Tongue (tissue), 3 donors: ENCODE measurements at places on chromosomes 4 and X. TPM values are rescaled to one million over a fixed set of nuclear protein-coding genes. Genes with fewer than 3 reads are reported as not detected.

The PAGE2 gene
- total RNA-seq = not detected

The LUZP4 gene
- total RNA-seq = not detected

The SYN1 gene
- 0.41 TPM for total RNA-seq

The TCEAL3 gene
- total RNA-seq = 5.8 TPM

DNA sequence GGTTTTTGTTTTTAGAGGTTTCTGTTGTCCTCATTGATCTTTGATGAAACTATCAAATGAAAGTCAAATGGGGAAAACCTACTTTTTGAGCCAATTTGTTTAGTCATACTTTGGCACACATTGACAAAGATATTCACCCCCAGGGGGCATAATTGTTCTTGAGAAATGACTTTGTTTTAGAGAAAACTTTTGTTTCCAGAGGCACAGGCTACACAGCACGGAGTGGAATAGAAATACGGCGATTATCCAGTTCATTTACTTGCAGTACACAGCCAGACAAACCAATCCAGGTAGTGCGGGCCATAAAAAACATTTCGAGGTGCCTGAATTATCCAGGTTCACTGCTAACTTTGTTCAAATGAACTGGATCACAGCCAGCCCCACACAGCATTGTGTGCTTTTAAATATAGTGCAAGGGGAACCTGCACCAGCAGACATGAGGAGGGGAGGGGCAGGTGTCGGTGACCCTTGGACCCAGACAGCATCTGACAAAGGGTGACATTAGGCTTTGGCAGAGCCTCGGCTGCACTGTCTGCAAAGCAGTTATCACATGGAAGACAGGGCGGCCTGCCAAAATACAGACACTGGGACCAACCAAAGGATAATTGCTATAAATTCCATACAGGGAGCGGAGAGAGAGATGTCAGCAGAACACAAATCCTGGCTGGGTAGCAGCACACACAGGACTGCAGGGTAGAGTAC lies 179.6 kb upstream of the NOCT start:
- DNase-seq = peak; percentile 24

DNA sequence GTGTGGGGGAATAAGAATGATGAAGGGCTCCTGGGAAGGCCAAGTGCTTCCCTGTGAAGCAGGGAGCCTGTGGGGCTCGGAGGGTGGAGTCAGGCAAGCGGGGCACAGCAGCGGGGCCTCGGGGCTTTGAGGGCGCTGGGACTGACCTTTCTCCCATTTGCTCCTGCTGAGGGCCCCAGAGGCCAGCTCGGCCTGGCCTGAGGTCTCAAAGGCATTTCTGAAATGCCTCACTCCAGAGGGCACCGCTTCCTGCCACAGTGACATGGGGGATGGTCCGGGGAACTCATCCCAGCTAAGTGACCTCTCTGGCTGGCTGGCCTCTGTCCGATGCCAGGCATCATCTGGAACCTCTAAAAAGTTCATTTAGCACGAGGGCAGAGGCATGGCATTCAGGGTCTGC lies 98.8 kb upstream of the STX18 start:
- DNase-seq = no peak

DNA sequence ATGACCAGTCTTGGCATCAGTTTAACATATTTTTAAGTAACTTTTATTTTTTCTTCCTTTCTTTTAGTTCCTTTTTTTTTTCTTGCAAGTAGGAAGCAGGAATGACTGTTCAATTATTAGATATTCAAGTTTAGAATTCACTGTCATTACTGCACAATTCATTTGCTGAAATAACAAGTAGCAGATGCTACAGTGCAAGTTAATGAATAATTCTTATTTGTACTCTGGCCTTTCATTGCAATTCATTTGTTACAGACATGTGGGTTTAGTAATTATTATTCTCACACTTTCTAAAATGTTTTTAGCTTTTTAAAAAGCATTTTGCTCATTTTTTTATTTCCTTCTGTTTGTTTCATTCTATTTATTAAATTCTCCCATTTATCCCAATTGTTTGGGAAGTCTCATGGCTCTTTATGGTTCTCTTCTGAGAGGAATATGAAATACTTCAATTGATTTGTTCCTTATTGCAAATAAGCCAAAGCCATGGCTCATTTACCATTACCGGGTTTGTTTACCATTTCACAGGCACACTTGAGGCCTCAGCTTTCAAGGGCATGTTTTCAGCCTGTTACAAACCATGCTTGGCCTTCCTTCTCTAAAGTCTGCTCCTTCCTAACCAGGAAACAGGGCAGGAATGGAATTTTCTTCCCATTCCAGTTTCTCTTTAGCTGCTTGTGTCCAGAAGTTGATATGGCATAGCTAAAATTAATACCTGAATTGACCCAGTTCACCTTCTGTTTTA lies 4.6 kb upstream of the DCAF4L1 start:
- no peak for DNase-seq

DNA sequence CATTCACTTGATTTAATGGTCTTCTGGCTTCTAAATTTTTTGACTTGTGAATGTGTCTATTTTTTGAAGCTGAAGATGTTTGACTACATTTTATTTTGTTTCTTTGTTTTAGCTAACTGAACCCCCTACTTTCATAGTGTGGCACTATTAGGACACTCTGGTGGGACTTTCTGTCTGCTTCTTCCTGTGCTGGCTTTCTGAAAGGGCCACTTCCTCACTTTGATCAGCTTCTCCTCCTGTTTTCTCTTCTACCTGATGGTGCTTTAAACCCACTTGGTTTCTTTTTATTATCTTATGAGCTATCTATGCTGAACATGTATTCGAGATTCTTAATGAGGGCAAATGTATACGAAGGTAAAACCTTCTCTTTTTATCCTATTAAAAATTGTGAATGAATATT lies 186.1 kb upstream of the CASK start:
- DNase-seq = no peak

DNA sequence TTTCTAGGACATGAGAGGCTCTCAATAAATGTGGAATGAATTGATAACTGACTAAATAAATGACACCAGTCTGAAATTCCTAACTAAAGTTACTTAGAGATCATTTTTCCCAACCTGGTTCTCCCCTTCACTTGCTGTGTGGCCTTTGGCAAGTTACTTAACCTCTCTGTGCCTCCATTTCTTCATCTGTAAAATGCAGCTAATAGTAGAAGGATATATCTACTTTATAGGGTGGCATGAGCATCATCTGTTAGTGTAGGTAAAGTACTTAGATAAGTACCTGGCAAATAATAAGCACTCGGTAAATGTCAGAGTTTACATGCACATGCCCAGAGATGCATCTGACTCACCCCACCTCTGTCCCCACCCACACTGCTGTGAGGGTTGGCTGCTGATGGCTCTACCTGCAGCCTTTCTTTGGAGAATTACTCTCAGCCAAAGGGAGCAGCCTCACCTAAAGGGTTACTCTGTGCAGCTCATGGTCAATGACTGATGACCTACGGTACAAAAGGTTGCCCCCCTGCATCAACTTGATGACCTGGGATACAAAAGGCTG lies 139.3 kb downstream of the CHIC2 start:
- DNase-seq = no peak

DNA sequence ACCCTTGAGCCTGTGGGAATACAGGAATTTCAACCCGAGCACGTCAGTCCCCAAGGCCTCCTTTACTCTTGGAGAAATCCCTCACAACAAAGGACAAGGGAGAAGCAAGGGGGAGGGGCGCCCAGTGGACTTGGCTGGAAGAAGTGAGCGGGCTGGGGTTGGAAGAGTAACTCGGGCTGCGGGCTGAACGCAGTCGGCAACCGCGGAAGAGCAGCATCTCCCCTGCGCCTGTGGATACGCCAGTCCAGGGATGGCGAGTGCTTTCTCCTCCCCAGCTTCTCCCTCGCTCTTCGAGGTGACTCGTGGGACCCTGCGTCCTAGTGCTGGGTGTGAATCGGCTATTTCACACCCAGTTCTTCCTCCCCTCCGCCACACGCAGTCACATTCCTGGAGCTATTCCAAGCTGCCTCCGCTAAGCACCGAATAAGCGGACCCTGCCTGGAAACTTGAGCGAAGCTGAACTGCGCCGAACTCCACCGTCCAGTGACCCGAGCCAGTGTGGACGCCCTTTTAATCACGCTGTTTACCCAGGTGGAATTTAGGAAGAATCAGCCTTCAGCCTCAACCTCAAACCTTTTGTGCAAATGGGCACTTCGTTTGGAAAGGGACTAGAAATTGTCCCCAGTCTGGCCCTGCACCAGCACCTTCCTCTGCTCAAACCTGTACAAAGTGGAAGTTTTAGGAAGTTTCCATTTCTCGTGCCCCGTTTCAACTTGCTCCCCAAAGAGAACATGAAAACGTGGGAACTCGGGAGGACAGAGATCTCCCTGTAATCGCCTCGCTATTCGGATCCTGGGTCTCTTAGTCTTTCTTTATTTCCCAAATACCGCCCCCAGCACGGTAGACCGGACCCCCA lies 64.3 kb upstream of the WDR17 start:
- peak; percentile 49 for DNase-seq

- DNase-seq = no peak
Observed at GRCh38 chr4:7435471-7436061, 836 bp upstream of the PSAPL1 start.

DNA sequence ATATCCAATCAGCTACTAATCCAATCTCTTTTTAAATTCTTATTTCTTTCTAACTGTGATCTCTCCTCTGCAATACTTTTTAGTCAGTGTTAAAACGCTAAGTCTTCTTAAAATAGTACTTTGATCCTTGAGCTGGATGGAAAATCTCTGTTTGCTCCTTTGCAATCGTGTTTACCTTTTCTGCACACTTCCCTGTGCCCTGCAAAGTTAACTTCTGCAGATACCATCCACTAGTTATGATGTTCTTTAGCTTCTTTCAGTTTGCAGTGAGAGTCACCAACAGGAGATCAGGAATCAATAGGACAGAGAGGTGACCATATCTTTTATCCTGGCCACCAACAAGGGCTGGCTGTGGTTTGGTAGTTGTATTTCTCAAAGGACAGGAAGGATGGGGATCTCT lies 391.5 kb downstream of the GASK1B start:
- DNase-seq = no peak

DNA sequence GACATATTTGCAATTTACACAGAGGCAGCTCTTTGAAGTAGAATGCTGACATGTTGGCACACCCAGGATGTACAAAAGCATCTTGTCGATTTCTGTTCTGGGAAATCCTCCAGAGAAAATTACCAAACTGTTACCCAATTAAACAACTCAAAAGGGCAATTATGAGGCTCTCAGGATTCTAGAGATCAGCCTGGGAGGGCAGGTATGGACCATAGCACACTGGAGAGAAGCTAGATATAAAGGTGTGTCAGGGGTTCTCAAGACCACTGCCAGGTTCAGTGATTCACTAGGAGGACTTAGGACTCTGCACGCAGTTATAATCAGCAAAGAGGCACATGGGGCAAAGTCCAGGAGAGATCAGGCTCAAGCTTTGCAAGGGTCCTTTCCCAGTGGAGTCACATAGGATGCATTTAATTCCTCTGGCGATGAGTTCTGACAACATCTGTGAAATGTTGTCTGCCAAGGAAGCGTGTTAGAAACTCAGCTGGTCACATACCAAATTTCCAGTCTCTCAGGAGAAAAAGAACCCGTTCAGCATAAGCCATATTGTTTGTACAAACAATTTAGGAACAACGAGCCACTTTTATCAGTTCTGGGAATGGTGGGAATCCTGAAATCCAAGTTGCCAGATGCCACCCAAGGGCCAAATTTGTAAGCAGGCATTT lies 100.8 kb downstream of the SYTL5 start:
- peak; percentile 26 for DNase-seq

GRCh38 chr4:876780-877179 lies 50.9 kb upstream of the CPLX1 start:
- DNase-seq = no peak

- peak; percentile 26 for DNase-seq
Observed at GRCh38 chr4:39037941-39038340, 5.7 kb upstream of the TMEM156 start.

- no peak for DNase-seq
Observed at GRCh38 chrX:118420462-118420861, 74.6 kb downstream of the WDR44 start.

DNA sequence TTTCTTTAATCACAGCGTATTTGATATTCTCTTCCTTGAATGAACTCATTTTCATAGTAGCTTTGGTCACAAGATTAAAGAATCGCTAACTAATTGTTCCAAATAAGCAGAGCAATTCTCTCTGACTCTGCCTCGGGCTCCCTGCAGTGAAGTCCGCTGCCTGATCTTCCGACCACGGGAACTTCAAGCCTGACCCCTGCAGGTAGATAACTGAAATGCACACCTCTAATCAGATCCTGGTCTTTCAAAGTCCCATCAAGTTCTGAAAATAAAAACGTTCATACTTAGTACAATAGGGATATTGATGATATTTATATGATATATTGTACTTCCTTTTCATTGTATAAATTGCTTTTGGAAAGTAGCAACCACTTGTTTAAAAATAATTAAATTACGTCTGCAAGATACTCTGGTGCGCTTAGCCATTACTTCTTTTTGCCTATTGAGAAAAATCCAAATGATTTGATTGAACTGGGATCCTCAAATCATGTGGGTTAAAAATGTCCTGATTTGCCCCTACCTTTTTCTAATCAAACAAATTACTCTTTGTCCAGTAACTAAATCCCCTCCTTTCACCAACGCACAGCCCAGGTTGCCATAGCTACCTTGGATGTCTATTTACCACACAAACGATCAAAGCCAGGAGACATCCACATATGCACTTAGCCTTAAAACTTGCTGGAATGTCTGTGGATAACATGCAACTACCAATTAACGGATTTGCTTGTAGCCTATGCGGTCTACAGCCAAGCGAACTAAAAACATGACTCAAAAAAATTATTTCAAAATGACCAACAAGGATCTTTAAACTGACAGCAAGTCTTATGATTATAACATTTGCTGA lies 4.2 kb downstream of the MID1 start:
- DNase-seq = peak; percentile 77

GRCh38 chr4:108311313-108311712 lies 142.6 kb upstream of the LEF1 start:
- DNase-seq = no peak

DNA sequence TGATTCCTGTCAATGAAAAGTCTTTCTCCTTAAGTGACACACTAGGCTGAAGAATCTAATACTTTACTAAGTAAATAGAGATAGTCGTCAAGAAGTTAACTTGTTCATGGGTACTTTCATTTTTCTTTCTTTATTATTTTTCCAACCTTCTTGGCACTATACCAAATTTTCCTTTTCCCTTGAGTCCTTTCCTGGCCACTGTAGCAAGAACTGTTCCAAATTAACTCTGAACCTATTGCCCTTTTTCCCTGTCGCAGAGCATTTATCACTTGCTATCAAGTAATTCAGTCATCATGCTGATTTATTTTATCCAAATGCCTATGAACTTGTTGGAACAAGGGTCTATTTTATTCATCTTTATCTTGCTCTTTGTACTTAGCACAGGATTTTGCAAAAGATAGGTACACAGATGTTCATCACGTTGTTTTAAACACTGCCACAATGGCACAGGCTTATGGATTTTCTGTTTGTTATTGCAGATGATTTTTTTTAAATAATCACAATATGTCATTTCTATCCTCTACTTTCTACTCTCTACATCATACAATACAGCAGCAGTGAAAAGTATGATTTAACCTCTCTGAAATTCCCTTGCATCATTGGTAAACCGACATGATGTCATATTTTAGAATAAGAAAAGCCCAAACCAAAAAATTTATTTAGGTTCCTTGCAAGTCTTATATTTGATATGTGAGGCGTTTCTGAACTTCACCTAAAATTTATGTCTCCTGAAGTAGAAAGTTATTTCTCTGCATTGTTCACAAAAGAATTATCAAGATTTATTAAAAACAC lies 2352.3 kb downstream of the PCDH7 start:
- peak; percentile 21 for DNase-seq
